ENCODE measurements at places on chromosomes 1 and 21.

DNA sequence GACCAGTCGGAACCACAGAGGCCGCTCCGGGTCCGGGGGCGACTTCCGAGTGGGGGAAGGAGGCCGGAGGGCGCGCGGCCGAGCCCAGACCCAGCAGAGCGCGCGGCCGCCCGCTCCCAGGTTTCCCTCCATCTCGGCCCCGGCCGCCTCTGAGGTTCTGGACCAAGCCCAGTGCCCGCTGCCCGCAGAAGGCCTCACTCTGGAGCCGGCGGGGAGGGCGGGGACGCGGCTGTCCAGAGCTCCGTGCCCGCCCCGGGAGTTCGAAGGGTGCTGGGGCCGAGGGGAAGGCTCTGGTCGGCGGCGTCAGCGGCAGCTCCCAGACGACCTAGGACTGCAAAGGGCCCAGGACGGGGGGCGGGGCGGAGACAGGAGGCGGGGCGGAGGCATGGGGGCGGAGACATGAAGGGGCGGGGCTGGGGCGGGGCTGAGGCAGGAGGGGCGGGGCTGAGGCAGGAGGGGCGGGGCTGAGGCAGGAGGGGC is 48.0 kb upstream of the SLC19A1 start:
- DNase-seq, result no peak

GRCh38 chr1:48777219-48777895 is 666 bp upstream of the BEND5 start:
- DNase-seq, result no peak

DNA sequence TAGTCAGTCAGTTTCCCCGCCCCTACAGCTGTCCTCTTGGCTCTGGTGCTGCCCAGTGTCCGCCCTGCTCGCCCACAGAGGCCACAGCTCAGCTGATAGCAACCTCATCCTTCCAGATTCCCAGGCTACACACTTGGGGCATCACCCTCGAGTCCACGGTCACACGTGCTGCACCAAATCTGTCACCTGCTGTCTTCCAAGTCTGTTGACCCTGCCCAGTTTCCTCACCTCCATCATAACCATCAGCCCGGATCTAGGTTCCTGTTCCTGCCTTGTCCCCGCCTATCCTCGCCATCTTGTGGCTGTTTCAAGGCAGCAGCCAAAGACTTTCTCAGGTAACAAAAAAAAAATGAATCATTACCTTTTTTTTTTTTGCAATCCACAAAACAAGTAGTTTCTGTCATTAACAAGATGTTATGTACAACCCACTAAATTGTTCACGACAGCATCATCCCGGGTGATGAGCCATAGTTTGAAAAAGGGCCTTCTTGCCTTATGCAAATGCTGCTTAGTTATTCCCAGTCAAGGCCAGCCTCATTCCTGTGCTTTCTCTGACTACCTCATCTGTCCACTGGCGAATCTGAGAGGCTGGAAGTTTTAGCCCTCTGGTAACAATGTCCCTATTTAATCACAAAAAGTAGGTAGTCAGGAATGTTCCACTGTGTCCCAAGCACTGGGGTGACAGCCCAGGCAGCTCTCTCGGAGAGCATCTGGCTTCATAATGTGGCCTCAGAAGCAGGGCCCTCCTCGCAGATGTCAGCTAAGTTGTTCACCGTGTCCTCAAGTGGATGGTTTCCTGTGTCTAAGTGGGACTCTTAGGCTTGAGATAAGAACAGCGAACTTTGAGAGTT is 4.9 kb upstream of the MIIP start:
- DNase-seq, result no peak

DNA sequence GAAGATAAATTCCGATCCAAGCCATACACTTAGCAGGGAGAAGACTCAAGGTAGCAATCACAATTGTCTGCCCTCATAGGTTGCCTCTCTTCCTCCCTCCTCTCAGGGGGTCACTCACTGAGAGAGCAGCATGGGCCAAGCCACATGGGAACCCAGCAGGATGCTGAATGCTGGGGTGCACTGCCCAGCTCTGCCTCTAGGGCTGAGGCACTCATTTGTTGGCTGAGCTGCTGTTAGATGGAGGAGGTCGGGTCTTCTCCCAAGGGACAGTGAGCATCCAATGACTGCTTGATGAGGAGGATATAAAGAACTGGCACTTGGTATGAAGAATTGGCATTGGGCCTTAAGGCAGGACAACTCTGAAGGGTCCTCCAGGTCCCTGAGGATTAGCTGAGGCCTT is 418.8 kb downstream of the SIPA1L2 start:
- DNase-seq, result no peak

DNA sequence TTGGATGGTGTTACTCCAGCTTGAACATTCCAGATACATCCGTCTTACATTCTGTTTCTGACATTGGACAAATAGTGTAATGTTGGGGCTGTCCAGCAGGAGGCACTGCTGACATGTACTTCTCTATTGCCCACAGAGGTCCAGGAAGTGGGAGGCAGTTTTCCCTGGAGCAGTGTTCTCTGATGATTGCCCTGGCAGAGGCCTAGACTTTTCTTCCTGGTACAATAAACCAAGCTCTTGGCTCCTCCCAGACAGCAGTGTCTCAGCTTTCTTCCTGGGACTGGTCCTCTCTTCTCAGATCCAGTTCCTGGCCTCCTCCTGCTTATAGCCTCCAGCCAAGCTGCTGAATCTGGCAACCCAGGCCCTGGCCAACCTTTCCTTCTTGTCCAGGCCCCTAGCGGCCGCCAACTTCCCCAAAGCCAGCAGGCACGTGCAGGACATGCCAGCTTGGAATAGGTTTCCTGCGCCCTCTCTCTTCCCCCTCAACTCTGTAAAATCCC is 14.9 kb upstream of the IFNLR1 start:
- peak; percentile 88 for DNase-seq

DNA sequence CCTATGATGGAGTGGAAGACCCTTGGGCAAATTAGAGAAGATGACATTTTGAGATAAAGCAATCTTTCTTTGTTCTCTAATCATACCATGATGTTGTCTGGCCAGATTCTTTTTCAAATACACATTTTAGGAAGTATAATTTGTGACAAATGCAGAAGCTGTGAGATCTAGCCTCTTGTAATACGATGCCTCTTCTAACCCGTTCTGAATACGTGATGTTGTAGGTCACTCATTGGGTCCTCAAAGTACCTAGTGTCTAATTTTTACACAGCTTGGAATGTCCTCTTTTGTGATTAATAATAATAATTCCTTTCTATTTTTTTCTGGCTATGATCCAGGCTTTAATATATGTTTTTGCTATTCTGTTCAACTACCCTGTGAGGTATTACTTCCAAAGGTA is 502.7 kb downstream of the NUF2 start:
- no peak for DNase-seq

GRCh38 chr1:81553503-81553902 is 247.2 kb upstream of the ADGRL2 start:
- DNase-seq, result no peak

- DNase-seq, result no peak
Observed at GRCh38 chr1:225990705-225991464, 8.3 kb downstream of the SDE2 start.

- no peak for DNase-seq
Observed at GRCh38 chr1:197080323-197080722, 13.3 kb upstream of the F13B start.

GRCh38 chr21:35465741-35466140 is 416.6 kb upstream of the RUNX1 start:
- DNase-seq, result no peak

GRCh38 chr1:17991996-17992395 is 115.6 kb upstream of the IGSF21 start:
- DNase-seq, result no peak

GRCh38 chr1:230416430-230416829 is 9.7 kb downstream of the PGBD5 start:
- DNase-seq, result no peak

DNA sequence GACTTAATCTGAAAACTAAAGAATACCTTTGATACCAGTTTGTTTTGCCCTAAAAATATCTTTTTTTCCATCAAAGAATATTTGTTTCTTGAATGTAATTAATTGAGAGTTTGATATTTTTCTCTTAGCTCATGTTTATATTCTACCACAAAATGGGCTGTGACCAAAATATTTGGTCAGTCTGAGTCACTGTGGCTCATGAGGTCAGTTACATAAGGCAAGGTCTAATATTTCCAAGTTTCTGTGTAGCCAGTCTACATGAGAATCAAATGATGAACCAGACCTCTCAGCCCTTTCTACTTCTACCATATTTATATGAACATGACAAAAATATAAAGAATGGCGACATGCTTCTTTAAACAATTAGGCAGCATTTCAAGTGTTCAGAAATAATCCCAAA is 83.0 kb upstream of the IVNS1ABP start:
- DNase-seq, result no peak

- no peak for DNase-seq
Observed at GRCh38 chr1:151639466-151639865, 27.6 kb downstream of the SNX27 start.

DNA sequence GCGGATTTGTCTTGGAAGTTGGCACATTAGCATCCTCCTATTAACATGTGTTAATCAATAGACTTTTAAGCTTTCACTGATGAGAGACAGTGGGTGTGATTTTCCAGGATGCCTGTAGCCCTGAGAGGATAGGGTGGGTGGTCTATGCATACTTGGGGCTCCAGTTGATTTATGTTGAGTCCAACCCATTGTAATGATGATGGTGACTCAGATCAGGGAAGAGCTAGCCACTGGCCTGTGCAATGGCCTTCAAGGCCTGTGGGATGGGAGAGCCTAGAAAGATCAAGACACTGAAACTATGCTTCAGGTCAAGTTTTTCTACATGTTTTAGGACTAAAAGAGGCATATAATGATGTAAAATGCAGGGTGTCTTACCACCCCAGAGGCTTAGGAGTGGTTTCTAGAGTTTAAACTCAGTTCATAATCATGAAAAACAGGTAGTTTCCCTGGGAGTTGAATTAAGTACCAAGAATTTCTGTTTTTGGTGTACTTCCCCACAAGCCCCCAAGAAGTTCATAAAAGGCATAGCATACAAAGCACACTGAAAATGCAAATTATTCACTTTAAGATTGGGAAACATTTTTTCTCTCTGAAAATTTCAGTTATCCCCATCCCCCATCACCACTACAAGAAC is 19.9 kb downstream of the BEND5 start:
- no peak for DNase-seq

DNA sequence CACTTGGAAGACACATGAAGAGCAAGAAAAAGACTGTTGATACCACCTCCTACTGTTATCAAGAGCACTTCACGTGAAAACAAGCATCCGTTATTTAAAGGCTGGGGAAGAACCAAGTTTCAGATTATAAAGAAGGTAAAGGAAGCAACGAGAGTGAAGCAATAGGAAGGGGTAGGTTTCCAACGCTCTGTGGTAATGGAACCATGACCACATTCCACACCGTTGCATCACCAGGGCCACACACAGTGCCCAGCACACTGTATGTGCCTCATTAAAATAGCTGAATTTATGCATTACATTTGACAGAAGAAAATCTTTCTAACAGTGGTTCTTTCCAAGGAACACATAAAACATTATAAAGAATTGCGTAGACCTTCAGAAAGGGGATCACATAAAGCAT is 435.8 kb downstream of the MRPL39 start:
- no peak for DNase-seq

DNA sequence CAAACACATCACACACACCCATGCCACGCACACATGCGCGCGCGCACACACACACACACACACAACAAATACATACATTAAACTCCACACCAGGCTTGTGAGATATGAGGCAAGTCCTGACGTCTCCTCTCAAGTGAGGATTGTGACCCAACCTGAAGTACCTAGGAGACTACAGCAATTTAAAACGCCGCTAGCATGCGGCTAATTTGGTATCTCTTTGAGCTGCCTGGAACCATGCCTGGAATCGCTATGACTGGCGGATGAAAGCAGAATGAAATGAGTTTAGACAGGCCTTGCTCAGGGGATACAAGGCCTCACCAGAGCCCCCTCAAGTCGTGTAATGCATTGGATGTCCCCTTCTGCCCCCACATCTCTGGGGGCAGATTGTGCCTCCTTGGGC is 1.6 kb upstream of the RAB7B start:
- no peak for DNase-seq

DNA sequence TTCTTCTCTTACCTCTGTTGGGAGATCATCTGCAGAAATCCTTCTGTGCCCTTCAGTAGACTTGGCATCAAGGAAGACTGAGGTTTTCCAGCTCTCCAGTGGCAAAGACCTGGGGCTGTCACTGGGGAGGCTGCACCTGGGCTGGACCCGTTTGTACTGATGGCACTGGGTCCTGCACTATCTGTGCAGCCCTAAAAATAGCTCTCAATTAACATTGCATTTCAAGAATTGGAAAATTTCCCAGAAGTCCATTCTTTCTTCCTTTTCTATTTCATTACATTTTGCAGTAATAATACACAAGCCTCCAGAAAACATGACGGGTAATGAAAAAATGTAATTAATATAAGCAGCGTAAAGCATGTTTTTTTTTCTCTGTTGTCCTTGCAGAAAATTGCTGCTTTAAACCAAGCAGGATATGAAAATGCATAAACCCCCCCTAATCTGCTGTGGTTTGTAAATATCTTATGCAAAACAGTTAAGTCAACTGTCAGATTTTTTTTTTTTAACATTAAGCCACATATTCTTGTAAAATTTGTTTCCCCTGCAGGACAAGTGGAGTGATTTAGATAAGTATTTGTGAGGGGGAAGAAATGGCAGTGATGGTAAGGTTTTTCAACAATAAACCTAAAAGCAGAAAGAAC is 64.9 kb downstream of the LMO4 start:
- no peak for DNase-seq

DNA sequence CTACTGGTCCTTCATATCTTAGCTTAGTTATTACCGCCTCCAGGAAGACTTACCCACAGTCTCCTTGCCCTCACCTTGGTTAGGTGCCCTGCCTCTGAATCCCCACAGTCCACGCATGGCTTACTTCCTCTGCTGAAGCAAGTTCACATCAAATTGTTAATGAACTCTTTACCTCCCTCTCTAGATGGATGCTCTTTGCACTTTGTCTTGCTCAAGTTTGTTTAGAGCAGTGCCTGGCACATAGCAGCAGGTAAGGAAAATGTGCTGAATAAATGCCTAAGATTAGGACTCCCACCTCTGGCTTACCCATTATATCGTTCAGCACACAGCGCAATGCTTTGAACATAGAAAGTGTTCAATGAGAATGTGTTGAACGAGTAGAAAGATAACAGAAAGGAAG is 90.5 kb downstream of the BEND5 start:
- no peak for DNase-seq

DNA sequence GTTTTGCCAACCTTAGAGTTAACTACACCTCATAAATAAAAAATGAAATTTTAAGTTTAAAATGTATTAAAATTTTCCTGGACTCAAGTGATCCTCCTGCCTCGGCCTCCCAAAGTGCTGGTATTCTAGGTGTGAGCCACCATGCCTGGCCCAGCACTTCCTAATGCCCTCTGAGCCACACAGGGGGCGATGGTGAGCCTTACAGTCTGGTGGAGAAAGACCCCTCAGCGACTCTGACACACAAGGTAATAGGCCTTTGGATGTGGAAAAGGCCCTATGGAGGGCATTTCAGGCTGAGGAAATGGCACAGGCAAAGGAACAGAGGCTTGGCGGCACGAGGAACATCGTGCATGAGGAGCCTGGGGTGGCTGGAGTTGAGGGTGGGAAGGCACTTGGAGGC is 6.7 kb downstream of the CITED4 start:
- DNase-seq, result no peak

GRCh38 chr1:183881387-183882131 is 76.6 kb downstream of the RGL1 start:
- DNase-seq, result peak; percentile 80

- DNase-seq, result no peak
Observed at GRCh38 chr1:65260851-65261473, 48.4 kb upstream of the DNAJC6 start.

GRCh38 chr1:26413031-26413430 is 2.4 kb downstream of the LIN28A start:
- DNase-seq, result no peak
